H1 (cell line): ENCODE measurements at places on chromosomes 2 and 18.

DNA sequence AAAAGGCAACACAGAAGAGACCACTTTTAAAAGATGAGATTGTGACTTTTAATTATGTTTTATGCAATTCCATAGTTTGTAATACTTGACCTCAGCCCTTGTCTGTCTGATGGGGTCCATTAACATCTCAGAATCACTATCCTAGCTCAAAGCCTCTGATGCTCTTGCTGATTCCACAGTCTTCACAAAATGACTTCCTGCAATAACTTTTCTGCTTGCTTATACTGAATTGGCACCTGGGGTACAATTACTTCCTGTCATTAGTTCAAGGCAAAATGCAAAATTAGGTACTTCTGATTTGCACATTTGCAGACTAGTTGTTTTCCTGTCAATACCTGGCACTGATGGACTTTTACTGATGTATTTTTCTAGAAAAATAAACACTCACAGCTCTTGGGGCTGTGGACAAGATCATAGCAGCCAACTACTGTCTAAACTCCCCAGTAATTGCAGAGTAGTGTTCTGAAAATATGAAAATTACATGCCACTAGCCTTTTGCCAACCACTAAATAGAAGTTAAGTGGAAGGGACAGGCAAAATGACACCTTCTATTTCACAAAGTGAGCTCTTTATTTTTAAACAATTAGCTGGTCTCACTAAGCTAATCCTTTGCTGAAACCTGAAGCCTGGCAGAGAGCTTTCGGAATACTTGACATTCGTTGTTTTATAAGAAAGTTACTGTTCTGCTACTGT is 129.1 kb downstream of the PIEZO2 start:
- no peak for DNase-seq

DNA sequence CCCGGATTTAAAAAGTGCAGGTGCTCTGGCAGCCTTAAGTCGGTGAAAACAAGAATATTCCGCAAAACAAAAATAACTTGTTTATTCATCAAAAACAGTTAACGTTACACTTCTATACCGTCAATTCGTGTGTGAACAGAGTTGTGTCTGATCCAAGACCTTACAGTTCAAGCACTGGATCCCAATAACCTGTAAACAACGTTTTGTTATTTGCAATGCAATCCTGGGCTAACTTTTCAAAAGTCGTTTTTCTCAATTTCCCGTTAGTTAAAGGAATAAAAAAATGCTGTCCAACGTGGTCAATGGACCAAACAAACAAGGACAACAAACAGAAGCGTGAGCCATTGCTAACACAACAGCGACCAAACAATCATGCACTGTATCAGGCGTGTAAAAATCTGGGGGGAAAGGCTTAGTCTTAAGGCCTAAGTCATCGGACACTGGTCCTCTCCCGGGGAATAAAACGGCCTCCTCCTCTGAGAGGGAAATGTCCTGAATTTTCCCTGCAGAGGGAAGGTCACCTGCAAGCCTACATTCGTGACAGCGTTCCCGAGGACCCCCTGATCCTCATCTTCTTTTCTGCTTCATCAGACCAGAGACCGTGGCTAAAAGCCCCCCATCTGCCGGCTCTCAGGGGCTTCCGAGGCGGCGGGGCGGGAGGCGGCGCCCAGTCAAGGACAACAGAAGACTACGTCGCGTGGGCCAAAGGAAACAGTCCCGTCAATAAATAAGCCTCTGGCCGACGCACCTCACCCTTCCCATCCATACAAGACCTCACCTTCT is 490 bp downstream of the NDUFS1 start:
- DNase-seq: no peak

DNA sequence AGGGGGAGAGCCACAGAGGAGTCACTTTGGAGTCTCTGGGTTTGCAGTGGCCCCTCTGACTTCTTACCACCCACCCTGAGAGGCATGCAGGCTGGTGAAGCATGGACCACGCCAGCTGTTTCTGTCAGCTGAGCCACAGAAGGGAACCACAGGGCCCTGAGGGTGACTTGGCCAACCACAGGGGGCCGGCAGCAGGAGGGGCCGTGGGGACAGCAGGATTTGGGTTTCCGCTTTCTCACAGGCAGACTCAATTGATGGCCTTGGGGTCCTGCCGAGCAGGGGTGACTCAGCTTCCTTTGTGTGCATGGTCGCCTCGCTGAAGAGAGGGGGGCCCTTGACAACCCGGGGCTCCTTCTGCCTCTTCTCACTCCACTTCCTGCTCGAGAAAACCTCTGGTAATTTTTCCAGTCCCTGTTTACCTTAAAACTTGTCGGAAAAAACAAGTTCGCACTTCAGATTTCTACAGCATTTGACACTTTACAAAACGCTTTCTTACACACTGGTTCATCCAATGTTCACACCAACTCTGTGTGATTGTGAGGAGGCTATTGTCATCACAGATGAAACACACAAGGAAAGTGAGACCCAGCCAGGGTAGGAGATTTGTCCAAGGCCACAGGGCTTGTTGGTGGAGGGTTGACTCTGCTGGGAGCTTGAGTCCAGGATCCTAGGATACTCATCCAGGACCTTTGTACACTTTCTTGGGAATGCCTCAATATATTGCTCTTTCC is 311.2 kb downstream of the LPIN1 start:
- no peak for DNase-seq

DNA sequence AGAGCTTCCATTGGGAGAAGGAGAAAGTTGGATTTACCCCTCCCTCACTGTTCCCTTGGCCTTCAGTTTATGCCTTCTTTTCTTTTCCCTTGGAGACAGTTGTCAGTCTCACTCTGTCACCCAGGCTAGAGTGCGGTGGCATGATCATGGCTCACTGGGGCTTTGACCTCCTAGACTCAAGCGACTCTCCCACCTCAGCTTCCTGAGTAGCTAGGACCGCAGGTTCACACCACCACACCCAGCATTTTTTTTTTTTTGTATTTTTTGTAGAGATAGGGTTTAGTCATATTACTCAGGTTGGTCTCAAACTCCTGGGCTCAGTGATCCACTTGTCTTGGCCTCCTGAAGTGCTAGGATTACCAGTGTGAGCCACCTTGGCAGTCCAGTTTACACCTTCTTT is 49.9 kb downstream of the SLC9A4 start:
- DNase-seq: no peak

DNA sequence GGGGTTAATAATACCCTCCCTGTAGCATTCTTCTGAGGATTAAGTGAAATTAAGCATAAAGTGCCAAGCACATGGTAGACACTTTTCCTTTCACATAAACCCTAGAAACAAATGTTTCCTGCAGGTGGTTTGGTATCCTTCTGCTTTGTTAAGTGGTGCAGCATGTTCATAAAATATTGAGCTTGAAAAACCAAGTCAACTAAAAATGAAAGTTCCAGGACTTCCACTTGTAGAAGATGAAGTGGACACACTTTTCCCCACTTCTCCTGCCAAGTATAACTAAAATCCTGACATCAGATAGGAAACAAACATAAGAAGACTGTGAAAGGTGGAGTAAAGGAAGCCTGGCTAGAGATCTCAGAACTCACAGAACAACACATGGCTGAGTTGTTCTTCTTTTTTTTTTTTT is 90.5 kb downstream of the COLEC12 start:
- no peak for DNase-seq

DNA sequence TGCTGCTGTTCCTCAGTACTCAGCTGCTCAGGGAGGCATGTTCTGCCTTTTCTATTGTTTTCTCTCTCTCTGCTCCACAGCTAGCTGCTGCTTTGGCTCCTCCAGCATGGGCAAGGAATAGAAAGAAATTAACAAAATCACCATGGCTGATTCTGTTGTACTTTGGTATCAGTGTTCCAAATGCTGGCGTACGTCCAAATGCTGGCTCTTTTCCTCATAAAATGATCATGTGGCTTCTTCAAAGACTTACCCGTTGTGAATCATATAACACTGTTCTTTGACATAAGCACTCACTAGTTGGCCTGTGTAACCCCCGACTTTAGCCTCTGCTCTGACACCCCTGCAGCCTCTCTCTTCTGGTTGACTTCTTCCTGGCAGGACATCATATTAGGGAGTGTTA is 547.6 kb downstream of the CPS1 start:
- DNase-seq: no peak

GRCh38 chr2:19577723-19578122 is 219.3 kb upstream of the OSR1 start:
- DNase-seq: no peak

DNA sequence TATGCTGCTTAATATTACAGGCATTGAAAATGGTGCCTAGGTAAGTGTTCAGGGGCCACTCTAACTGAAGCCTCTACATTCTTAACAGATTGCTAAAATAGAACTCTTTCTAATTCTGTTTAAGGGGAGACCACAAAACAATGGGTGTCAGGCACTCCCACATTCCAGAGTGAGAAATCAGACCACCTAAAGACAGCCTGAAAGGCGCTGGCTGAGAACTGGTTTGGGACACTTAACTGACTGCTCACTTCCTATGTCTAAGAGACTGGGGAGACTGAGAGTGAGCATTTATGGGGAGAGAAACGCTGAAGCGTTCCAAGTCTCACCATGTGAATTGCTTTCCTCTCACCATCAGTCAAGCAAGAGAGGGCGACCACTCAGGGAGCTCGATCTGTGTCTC is 108.8 kb upstream of the ITGB6 start:
- DNase-seq: no peak

DNA sequence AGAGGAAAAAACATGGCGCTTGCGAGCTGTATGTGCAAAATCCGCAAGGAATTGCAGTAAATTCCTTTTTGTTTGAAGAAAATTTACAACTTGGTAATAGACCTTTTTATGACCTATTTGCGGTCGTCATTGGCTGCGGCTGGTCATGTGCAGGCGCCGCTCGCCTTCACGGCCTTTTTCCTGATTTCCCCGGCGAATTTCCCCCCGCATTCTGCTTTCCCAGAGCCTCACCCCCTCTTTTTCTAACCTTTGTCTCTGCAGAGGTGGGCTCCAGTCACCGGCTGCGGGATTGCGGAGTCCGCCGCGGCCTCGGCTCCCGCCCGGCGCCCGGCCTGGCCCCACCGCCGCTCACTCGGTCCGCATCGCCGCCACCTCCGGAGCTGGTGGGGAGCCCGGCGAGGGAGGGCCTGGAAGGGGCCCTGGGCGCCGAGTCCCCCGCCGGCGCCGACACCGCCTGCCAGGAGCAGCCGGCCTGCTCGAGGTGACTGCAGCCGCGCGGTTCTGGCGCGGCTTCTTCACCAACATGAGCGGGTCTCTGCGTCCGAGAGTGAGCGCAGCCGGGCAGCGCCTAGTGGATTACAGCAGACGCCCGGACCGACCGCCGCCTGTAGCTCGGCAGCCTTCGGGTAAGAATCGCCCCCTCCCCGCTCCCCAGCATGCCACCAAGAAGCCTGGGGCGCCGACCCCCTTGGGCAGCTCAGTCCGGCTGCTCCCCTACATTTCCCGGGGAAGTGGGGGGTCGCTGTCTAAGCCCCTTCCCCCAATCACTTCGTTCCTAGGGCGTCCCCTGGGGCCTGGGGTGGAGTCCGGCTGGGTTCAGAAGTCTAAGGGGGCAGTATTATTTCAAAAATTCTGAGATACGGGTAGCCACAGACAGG is 7.1 kb downstream of the HOXD8 start:
- peak; percentile 68 for DNase-seq

GRCh38 chr2:43004879-43005244 is 212.5 kb upstream of the HAAO start:
- DNase-seq: no peak

GRCh38 chr2:106551417-106552130 is 64.4 kb downstream of the CD8B2 start:
- DNase-seq: no peak

- no peak for DNase-seq
These were observed 1396.8 kb upstream of the SLC39A10 start for GRCh38 chr2:194260185-194260584.

GRCh38 chr18:23706971-23707640 is 17.9 kb downstream of the LAMA3 start:
- DNase-seq: no peak

GRCh38 chr2:6446938-6447608 is 418.6 kb downstream of the CMPK2 start:
- DNase-seq: no peak

DNA sequence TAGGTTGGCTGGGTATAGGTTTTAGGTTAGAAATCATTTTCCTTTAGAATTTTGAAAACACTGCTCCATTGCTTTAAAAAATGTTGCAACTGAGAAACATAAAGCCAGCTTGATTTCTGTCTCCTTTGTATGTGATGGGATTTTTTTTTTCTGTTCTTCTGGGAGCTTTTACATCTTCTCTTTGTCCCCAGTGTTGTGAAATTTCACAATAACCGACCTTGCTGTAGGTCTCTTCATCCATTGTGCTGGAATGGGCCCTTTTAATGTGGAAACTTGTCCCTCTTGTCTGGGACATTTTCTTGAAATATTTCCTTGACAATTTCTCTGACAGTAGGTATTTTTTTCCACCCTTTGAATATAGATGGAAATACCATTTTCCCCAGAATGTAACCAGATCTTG is 44.0 kb upstream of the LAPTM4A start:
- no peak for DNase-seq

DNA sequence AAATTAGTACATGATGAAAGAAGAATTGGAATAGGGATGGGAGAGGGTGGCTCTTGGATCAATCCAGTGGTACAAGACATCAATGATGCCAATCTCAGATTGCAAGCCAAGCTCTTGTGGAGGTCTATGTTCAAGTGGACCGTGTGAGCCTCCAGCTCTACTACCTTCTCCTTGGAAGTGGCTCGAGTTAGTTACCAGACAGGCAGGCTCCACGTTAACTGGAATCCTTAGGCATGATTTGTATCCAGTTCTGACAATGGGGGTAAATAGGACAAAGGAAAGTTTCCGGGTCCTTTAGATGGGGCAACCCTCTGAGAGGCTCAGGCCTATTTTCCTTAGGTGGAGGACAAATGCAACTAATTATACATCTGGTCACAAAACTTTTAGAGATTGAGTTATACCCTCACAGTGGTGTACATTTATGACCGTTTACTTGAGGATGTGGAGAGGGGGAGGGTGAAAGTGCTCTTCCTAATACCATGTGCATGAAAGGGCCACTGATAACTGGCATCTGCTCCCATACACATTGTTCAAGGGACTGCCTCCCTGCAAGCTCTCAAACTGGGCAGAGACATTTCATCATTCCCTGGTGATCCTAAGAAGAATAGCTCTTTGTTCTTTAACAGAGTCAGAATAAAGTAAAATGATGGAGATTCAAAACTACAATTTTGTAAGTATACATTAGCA is 180.2 kb downstream of the SOCS6 start:
- no peak for DNase-seq

GRCh38 chr18:59109375-59109774 is 30.3 kb upstream of the SEC11C start:
- no peak for DNase-seq

GRCh38 chr2:119011162-119011909 is 69.3 kb downstream of the MARCO start:
- DNase-seq: peak; percentile 87

DNA sequence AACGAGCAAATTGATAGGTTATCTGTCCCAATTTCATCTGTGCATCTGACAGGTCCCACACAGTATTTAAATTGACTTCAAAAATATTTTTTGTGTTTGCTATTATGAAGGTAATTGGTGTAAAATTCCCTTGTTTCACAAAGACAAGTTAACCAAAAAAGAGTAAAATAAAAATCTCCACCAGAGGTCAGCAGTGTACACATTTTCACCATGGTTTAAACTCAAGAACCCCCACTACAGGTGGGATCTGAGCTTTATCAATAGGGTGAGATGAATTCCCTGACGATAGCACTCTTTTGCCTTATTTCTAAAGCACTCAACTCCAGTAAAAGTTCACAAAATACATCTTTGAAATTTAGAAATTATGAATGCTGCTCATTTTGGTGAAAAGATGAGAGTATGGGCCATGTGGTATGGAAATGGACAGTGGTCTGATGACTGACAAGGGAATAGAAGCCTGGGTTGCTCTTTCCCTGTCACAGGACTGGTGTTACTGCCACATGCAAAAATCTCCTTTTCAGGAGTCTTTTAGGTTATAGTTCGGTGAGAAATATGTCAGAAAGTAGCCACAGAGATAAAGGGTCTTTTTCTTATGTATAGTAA is 68.0 kb downstream of the SERPINB8 start:
- DNase-seq: no peak
